B cell (primary cell): ENCODE measurements at places on chromosomes 2 and 18. TPM values are rescaled to one million over a fixed set of nuclear protein-coding genes. Genes with fewer than 3 reads are reported as not detected.

Gene MATN3
- polyA plus RNA-seq: not detected in 2 replicates

Gene CYS1
- polyA plus RNA-seq: not detected in 2 replicates

Gene KHK
- 3.3 and 3.8 TPM in 2 replicates for polyA plus RNA-seq

Gene HS6ST1
- polyA plus RNA-seq: 6.9 and 7.8 TPM in 2 replicates

DNA sequence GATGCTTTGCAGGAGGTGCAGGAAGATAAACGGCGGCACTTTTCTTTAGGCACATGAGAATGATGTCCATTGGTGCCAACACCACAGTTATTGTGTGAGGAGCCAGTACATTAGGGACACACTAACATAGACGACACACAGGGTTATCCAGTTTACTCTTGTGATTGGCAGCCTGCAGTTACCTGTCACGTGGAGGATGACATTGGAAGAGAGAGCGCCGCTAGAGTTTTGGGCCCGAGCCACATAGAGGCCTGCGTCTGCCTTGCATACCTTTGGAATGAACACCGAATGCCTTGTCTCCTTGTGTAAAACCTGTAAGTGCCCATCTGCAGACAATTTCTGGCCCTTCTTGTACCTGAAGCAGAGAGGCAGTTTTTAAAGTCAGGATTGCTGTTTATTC lies 26.9 kb upstream of the TTN start:
- no peak for DNase-seq

DNA sequence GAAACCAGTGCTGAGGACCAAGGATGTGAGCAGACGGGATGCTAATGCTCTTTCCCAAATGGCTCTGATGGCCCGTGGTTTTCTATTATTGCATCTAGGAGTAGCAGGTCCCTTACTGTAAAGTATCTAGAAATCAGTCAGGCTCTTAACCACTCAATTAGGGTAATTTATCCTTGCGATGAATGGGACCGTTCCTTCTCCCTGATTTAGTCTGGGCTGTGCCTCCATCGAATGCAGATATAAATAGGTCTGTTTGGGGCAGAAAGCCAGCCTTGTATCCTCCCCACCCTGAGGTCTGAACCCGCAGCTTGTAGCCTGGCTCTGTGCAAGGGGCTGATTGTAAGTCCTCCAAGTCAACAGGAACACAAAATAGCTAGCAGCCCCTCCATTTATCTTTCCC lies 9.5 kb upstream of the SMARCAL1 start:
- DNase-seq: no peak

GRCh38 chr2:147501968-147502367 lies 342.9 kb upstream of the ACVR2A start:
- DNase-seq: no peak

DNA sequence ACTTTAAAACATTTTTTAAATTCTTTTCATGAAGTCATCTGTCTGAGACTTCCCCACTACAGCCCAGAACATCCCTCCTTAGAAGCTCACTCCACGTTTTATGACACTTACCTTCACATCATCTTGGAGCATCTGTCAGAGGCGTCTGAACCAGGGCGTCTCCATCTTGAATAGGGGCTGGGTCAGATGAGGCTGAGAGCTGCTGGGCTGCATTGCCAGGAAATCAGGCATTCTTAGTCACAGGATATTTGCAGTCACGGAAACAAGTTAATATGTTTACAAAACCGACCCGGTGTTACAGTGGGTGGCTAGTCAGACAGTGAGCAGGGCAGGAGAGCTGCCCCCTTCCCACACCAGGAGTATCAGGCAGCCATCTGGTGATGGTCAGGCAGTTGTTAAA lies 456.5 kb downstream of the FBXO15 start:
- DNase-seq: no peak

DNA sequence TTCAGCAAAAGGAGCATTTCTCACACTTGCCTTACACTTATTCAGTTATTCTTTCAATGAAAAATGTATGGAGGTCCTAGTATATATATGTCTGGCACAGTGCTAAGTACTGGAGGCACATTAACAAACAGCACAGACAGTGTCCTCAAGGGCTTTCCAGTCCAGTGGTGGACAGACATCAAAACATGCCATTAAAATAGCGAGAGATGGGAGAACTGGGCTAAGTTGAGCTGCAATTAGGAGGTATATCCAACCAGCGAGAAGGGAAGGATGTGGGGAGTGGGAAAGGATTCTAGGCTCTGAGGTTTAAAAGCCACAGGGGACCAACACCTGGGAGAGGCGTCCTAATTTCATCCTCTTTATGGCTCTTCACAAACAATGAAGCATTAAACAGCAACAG lies 127.5 kb upstream of the TTC39C start:
- no peak for DNase-seq

DNA sequence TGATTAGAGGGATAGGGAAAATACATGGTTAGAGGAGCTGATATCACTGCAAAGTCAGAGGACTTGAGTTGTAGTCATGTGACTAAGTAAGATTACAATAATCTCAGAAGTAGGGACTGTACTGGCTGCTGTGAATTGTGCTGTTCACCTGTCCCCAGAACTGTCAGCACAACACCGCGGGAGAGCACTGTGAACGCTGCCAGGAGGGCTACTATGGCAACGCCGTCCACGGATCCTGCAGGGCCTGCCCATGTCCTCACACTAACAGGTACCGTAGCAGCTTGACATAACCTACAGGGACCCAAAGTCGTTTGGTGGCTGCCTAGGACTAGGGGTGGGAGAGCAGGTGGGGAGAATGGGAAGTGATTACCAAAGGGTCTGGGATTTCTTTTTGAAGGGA lies 132.8 kb upstream of the TTC39C start:
- no peak for DNase-seq

GRCh38 chr18:23939366-23939765 lies 75.2 kb upstream of the TTC39C start:
- no peak for DNase-seq

DNA sequence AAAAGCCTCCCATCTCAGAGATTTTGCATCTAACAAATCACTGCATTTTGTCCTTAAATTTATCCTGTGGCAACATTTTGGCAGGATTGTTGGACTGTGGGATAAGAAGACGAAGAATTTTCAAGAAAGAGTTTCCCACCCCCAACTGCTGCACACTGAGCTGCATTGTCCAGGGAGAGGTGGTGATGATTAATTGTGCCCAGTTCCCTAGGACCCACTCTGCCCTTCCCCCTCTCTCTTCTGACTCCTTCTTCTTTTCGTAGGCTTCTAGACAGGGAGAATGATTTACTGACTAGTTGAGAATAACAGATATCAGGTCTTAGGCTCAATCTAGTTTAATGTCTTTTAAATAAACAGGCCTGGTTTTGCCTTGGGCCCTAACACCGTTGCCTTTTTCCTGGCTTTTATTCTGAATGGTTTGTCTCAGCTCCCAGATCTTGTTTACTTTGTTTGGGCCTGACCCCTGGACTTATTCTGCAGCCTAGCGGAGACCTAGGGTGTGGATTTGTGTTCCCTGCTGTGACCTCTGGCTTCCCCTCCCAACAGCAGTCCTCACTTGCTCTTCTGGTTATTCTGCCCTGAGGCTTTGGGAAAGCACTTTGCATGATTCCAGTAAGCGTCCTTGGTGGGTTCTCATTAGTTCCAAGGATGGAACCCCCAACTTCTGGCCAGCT lies 233.3 kb downstream of the INSIG2 start:
- DNase-seq: no peak

DNA sequence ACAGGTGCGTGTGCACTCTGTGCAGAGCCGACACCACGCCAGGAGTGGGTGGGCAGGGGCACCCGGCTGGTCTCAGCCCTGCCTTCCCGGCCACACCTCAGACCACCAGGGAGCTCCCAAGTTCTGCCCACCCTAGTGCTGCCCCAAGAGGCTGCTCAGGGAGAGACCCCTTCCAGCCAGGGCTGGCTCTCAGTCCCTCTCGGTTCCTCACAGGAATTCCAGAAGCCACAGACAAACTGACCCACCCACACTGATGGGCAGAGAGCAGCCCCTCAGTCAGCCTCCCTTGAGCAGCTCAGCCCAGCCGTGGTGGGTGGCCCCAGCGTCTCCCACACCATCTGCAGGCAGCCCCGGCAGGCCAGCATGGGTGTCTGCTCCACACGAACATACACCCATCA lies 33.8 kb downstream of the GPC1 start:
- no peak for DNase-seq

DNA sequence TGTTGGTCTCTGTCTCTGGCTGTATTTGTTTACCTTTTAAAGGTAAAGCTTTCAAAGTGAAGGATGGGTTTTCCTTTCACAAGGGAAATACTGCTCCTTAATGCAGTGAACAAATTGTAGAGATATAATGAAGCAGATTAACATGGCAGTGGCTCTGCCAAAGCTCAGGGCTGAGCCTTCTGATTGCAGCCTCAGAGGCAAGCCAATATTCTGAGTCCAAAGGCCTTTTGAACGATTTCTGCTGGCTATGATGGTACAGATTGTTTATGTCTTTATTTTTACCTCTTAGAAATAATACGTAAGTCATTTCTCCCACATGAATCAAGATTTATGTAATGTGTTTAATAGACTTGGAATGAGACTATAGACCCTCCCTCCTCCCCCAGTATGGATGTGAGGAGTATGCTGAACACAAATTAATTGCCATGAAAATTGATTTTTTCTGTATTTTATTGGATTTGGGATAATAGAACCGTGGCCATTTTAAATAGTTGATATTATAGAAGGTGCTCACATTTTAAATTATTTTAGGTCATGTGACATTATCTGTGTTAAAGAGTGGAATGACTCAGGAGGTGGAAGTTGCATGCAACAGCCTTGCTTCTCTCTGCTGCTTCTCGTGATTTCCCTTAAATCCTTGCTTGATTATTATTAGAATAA lies 772 bp downstream of the SCN2A start:
- no peak for DNase-seq

GRCh38 chr2:109206569-109207146 lies 77.7 kb downstream of the SH3RF3 start:
- no peak for DNase-seq

DNA sequence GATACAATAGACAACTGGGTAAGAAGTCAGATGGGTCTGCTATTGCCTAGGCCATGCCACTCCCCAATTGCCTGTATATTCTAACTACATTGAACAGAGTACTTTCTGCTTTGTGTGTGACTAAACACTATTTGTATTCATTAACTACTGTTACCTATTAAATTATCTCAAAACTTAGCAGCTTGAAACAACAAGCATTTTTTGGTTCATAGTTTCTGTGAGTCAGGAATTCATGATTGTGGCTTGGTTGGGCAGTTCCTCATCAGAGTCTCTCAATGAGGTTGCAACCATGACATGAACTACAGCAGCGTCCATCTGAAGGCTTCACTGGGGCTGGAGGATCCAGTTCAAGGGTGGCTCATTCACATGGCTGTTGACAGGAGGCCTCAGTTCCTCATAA lies 205.7 kb downstream of the EN1 start:
- DNase-seq: no peak
